NB4 (cell line): ENCODE measurements at places on chromosomes 13 and 19.

DNA sequence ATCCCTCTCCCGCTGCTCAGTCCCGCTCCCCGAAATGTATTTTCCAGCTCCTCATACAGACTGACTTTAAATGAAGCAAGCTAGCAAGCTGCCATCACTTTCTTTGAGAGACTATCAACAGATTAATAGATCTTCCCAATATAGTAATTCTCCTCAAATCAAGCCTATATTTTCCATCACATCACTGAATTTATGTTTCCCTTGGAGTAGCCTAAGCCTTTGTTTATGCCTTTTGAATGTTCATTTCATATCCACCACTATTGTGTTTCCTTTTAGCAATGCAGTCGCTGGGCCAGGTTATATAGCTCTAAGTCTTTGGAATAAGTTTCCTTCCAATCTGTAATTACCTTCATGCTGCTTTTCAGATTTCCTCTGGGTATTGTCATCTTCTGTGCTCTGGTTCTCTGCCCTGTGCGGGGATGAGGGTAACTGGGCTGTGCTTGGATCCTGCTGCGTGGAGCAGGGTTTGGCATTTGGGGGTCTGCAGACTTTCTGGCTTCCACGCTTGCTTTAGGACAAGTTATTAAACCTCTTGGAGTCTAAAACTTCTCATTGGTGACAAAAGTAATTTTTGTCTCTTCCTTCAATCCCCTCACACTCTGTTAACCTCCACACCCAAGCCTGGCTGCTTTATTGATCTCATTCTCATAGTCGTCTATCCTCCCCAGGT is 256.9 kb downstream of the DLEU7 start:
- DNase-seq: no peak

GRCh38 chr13:30871588-30872275 is 34.3 kb upstream of the MEDAG start:
- DNase-seq: no peak

GRCh38 chr19:51421229-51422052 is 4.0 kb upstream of the SIGLEC10 start:
- peak; percentile 47 for DNase-seq

- DNase-seq: no peak
Measured at GRCh38 chr13:51581148-51581820, 3.0 kb upstream of the WDFY2 start.

DNA sequence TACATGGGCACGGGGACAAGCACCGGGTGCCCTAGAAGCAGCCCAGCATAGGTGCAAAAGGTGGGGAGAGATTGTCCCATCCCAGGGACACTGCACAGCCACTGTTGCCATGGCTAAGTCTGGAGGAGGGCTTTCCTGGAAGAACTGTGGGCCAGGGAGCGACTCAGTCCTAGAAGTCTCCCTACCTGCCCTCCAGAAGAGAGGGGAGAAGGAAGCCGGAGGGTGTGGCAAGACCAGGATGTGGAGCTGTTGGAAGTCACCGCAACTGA is 2.3 kb upstream of the FBN3 start:
- no peak for DNase-seq

GRCh38 chr13:73675821-73676220 is 458.4 kb downstream of the KLF12 start:
- DNase-seq: no peak

DNA sequence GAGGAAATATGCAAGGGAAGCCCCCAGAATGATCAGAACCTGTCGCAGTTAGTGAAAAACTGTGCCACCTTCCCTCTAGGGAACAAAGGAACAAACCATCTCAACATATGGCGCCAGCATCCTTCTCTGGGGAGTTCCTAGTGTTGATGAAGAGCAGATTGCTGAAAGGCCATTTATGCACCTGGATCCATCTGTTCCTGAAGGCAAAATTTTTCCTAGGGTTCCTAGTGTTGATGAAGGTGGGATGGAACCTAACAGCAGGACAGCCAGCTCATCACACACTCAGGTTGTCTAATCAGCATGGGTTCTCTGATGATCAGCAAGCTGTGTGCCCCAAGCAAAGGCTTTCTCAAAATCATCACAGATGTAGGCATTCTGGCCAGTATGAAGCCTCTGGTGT is 32.6 kb downstream of the ZNF473 start:
- DNase-seq: no peak

GRCh38 chr19:41415154-41415571 is 12.0 kb downstream of the B3GNT8 start:
- DNase-seq: no peak

DNA sequence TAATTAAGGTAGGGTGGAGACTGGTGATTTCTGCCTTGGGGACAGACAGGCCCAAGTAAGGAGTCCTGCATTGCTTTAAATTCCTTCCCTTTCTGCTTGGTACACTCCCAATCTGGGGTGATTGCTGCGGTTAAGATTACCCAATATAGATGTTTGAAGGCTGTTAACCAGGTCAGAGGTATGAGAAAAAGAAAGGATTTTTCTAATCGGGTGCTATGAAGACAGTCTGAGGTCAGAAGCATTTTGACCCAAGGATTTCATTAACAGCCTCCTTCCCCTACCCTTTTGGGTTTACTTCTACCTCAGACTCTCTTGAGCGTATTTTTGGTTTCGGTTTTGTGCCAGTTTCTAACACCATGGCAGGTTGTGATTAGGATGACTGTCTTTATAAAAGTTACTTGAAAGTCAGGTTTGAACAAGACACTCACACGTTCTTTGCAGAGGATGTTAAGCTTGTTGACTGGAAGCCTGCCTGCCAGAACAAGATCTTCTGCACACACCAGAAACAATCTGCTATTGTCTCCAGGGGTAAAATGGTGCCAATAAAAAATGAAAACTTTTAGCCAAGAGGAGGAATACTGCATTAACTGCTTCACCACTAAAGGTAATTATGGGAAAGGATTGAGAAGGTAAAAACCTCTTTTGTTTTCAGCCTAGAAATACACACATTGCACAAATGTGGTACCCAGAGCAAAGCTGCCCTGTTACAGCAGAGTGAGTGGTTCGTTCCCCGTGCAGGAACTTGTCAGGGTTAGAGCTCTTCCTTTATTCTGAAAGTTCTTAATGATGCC is 108.8 kb downstream of the NDFIP2 start:
- peak; percentile 22 for DNase-seq

GRCh38 chr19:48325265-48325910 is at the start of gene EMP3:
Gene EMP3, plus strand, starts transcription at chr19:48325552. Its CDS starts 1,293 bp downstream, at chr19:48326845.
- DNase-seq: peak; percentile 99

GRCh38 chr19:375395-376110 is 31.0 kb upstream of the MIER2 start:
- DNase-seq: no peak

- DNase-seq: no peak
Measured at GRCh38 chr19:57719424-57719823, 8.0 kb downstream of the ZNF671 start.

- DNase-seq: peak; percentile 72
Measured at GRCh38 chr19:35167251-35168119, 12.9 kb downstream of the FXYD5 start.

- no peak for DNase-seq
Measured at GRCh38 chr13:25244123-25244522, 43.2 kb downstream of the MTMR6 start.

- DNase-seq: no peak
Measured at GRCh38 chr13:73337532-73337931, 278.7 kb downstream of the KLF5 start.

DNA sequence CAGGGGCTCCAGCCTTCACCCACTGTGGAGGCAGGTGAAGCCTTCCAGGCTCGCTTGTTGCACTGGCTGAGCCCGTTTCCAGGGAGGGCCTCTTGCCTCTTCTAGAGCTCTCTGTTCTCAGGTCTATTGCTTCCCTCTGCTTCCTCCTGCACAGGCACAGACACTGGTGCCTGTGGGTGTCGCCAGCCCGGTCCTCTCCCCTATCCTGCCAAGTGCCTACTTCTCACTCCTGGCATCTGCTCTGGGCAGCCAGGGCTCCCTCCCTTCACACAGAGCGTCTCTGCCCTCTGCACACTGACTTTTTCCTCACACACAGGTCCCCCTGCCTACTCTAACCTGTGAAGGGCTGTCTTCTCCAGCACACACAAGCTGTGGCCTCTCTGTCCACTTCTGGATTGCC is 60.3 kb downstream of the SLC7A9 start:
- no peak for DNase-seq

DNA sequence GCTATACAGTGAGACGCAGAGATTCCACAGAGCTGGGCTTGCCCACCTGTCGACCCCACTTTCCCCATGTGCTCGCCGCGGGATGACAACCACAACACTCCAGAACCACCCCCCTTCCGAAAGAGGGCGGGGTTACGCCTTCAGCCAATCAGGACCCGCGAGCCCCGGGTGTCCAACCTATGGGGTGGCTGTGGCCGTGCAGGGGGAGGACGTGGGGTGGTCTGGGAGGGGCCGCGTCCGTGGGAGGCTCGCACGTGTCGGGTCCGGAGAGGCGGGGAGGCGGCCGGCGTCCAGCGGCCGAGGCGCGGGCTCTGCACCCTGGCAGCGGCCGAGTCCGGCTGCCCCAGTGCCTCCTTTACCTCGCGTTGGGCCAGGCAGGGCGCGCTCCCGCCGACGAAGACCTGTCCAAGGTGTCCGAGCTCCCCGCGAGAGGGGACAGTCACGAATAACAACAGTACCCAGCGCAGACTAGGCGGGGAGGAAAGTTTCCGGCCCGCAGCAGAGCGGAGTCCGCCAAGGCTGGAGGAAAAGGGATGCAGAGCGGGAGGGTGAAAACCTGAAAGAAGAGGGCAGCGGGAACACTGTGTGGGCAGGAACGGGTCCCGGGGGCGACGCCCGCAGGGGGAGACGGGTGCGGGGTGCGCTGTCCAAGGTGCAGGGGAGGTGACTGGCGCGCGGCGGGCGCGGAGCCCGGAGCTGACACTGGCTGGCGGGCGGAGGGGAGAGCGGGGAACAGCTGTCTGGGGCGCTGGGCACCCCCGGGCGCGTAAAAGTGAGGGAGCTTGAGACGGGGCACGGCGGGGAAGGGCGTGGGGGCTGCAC is 911 bp downstream of the ENOX1 start:
- no peak for DNase-seq

DNA sequence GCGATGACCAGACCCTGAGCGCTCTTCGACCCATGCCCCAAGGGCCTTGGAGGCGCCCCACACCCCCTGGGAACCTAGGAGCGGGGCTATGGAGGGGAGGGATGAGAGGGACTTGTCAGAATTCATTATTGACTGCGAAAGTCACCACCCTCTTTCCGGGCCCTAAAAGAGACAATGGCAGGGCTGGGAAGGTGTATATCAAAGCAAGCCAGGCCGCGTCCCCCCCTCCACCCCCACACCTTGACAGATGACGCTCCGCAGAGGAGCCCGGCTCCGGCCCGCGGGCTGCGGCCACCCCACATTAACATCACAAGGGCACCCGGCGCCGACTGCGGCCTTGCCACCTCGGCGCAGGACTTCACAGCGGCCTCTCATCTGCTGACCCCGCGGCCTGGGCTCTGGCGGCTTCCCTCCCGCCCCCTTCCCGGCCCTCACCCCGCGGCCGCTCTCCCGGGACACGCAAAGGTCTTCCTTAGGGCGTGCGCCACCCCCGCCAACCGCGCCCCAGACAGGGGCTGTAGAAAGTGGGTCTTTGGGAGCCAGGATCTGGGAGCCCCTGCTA is 2.4 kb downstream of the CDX2 start:
- DNase-seq: no peak

GRCh38 chr13:21670006-21670882 is 629 bp upstream of the FGF9 start:
- DNase-seq: peak; percentile 69

- DNase-seq: no peak
Measured at GRCh38 chr13:66886264-66886663, 343.9 kb downstream of the PCDH9 start.

DNA sequence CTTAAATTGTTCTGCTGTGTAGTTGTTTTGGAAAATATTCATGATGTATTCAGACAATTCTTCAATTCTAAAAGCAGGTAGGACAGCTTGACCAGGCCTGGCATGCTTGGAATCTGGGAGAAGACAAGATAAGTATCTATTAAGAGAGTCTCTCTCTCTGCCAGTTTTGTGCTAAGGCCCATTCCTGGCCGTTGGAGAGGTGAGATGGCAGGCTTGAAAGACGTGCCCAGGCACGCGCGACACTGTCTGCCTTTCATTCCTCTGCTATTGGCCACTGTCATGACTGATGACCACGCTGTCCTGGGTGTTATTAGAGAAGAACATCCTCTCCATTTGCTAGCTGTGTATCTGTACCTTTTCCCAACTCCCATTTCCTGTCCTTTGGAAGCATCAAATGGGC is 90.3 kb downstream of the LHFPL6 start:
- DNase-seq: no peak

GRCh38 chr19:7265963-7266362 is 28.3 kb downstream of the INSR start:
- DNase-seq: no peak

GRCh38 chr19:37470216-37470615 is 1.1 kb downstream of the ZNF570 start:
- no peak for DNase-seq

- no peak for DNase-seq
Measured at GRCh38 chr19:35805526-35806102, 7.0 kb downstream of the PRODH2 start.

DNA sequence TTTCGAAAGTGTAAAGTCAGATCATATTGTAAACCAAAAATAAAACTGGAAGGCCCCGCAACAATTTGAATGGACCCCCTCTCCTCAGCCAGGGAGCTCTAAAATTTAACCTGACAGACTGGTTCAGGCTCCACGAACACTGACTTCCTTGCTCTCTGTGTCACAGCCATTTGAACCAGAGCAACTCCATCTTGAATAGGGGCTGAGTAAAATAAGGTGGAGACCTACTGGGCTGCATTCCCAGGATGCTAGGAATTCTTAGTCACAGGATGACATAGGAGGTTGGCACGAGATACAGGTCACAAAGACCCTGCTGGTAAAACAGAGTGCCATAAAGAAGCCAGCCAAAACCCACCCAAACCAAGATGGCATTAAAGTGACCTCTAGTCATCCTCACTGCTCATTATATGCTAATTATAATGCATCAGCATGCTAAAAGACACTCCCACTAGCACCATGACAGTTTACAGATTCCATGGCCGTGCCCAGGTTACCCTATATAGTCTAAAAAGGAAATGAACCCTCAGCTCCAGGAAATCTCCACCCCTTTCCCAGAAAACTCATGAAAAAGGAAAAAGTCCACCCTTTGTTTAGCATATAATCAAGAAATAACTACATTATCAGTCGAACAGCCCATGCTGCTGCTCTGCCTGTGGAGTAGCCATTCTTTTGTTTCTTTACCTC is 43.1 kb downstream of the RFXAP start:
- no peak for DNase-seq
